ENCODE measurements at places on chromosomes 5 and 9.

DNA sequence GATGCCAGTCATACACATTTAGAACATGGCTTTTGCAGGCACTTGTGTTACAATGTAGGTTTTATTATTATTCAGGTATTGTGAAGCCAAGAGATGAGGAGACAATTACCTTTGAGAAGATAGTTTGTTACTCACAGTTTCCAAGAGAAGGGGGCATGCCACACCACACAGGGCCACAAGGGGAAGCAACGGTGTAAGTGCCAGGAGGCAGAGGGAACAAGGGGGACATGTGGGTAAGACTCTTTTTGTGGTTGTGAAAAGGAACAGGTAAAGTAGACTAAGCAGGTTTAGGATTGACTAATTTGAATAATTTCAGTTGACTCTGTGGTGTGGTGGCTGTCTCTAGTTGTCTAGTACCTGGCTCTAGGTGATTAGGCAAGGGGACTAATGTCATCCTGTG, 191.2 kb downstream of the TRPM6 start:
- DNase-seq: no peak

- no peak for DNase-seq
Observed at GRCh38 chr5:87398981-87399614, 13.6 kb downstream of the CCNH start.

GRCh38 chr9:97858826-97859225, 5.8 kb downstream of the FOXE1 start:
- DNase-seq: no peak

GRCh38 chr9:106025453-106025852, 331.1 kb downstream of the TMEM38B start:
- no peak for DNase-seq

Measured in astrocyte of the hippocampus (primary cell).